Left ventricle myocardium superior (tissue), 1 donor: ENCODE measurements at places on chromosomes 4 and X.

DNA sequence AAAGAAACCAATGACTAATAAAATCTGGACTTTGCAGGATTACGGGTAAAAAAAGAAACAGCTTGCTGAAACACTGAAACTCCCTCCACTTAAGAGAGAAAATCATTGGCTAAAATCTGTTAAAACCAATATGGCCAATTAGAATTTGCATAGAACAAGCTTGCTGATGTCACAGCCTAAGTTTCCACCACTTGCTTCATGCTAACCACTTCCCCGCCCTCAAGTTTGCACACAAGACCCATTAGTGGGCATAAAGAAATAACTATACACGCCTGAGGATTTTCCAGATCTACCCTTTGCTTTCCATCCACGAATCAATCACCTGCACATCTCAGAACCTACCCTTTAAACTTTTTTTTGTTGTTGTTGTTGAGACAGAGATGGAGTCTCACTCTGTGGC lies 42.7 kb upstream of the PHEX start:
- no peak for DNase-seq

GRCh38 chrX:79161655-79162054 lies 17.2 kb downstream of the GPR174 start:
- DNase-seq, result no peak

GRCh38 chr4:21879187-21879586 lies 69.4 kb downstream of the KCNIP4 start:
- no peak for DNase-seq

- DNase-seq, result peak; percentile 91
Observed at GRCh38 chr4:70704215-70704930, 16.0 kb downstream of the UTP3 start.

GRCh38 chr4:107304699-107305286 lies 268.7 kb upstream of the DKK2 start:
- DNase-seq, result no peak

DNA sequence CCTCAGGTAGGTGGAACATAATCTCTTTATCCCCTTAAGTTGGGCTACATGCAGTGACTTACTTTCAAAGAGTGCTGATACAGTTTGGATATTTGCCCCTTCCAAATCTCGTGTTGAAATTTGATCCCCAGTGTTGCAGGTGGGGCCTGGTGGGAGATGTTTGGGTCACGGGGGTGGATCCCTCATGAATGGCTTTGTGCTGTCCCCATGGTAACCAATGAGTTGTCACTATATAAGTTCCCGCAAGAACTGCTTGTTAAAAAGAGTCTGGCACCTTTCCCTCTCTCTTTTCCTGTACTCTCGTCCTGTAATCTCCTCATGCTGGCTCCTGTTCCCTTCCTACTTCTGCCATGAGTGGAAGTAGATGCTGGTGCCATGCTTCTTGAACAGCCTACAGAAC lies 71.3 kb downstream of the GLRA3 start:
- DNase-seq, result no peak

DNA sequence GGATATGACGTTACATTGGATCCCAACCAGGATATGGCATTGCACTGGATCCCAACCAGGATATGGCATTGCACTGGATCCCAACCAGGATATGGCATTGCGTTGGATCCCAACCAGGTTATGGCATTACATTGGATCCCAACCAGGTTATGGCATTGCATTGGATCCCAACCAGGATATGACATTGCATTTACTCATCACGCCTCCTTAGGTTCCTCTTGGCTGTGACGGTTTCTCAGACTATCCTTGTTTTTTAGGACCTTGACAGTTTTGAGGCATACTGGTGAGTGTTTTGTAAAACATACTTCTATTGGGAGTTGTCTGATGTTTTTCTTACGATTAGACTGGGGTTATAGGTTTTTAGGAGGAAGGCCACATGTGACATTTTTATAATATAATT lies 5.4 kb upstream of the ACSL1 start:
- no peak for DNase-seq

- DNase-seq, result no peak
Observed at GRCh38 chrX:13372203-13372980, 52.5 kb upstream of the ATXN3L start.

GRCh38 chr4:156419080-156419685 lies 465.5 kb upstream of the CTSO start:
- DNase-seq, result no peak

DNA sequence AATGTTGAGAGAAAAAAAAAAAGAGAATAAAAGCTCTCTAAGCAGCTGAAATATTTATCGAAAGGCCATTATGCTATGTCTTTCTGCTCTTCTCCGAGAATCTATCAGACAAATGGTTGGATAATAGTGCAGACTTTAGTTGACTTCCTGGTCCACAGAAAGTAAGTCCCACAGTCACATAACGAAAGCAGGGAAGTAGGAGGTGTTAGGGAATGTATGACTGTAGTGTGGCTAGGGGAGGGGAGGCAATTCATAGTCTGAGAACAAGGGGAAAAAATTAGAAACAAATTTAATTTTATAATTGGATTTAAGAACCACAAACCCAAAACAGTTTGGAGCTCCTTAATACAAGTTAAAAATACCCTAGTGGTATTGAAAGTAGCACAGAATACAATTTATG lies 79.7 kb upstream of the VEGFC start:
- no peak for DNase-seq

DNA sequence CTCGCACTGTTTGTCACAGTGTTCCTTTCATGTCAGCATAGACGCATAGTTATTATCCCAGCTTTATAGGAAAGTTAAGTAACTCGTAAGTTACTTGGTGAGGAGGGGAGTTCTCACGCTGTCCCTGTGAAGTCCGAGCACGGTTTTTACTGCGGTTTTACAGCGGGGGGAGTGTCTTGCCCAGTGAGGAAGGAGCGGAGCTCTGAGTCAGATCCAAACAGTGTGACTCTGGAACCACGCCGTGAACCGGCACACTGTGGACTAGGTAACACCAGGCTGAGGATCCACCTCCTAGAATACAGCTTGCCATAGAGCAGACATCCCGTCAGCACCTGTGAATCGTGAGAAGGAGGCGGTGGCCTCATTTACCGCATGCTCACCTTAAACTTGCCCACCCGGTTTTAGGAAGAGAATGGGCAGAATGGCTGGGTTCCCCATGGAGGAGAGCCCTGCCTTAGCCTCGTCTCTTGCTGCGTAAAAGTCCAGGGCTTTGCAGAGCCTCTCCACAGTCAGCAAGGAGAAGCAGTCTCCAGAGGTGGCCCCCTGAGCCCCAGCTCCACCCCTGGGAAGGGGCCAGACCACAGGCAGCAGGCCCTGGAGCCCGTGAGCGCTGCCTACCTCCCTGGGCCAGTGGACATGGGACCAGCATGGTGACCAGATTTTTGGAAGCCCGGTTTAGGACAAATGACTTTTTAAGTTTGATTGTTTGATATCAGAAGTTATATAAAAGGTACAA lies 40.2 kb upstream of the HGFAC start:
- no peak for DNase-seq

GRCh38 chr4:133938061-133938460 lies 263.5 kb downstream of the PABPC4L start:
- DNase-seq, result no peak

GRCh38 chr4:20017070-20017776 lies 234.5 kb upstream of the SLIT2 start:
- DNase-seq, result no peak

GRCh38 chrX:129360175-129360574 lies 163.1 kb downstream of the SMARCA1 start:
- DNase-seq, result peak; percentile 12

DNA sequence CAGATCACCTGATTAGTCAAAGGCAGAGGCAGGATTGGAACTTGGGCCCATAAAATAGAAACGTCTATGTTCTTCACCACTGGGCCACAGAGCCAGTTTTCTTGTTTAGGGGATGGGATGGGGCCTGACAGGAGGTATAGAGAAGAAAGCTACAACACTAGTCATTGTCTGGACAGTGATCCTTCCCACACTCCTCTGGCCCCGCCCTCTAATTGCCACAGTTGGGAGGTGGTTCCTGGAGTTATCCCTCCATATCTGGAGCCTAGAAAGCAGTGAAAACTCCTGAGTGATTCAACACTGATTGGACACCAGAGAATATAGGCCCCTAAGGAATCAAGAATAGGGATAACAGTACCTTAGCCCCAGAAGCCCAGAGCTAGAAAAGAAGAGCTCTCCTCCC lies 22.9 kb downstream of the RASL11B start:
- no peak for DNase-seq
